ENCODE measurements at places on chromosomes 7 and 10.

- no peak for DNase-seq
Measured at GRCh38 chr10:30557884-30558283, 71.7 kb downstream of the LYZL2 start.

GRCh38 chr10:92014620-92015019, 91.0 kb downstream of the BTAF1 start:
- no peak for DNase-seq

DNA sequence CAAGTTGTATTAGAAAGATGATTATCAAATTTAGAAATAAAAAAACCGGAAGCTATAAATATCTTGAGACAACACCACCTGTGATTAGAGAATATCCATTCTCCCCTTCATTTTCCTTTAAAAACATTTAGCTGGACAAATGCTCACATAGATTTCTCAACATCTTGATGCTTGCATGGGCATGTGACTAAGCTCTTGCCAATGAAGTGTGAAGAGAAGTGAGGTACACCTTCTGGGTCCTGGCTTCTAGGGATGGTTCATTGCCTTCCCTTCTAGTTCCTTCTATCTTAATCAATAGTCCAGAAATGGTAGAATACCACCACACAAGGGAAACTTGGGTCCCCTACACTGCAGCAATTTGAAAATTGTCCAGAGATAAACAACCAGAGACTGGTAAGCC, 41.0 kb downstream of the WAPL start:
- no peak for DNase-seq

DNA sequence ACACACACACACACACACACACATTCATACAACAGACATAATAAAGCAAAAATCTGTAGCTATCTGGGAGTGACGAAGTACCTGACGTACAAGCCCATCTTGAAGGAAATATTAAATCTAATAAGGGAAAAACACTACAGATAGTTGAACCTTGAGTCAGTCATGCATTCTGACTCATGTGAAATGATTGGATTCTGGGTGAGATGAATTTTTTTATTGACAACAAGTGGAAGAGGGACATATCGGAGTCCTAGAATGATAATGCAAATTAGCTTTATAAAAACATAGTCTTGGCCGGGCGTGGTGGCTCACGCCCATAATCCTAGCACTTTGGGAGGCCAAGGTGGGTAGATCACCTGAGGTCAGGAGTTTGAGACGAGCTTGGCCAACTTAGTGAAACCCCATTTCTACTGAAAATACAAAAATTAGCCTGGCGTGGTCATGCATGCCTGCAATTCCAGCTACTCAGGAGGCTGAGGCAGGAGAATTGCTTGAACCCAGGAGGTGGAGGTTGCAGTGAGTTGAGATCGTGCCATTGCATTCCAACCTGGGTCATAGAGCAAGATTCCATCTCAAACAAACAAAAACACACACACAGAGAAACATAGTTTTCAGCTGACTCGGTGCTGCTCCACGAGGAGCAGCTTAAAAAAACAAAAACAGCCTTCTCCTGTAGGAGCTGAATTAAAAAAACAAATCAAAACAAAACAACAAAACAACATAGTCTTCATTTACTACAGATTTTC, 154.4 kb upstream of the MKLN1 start:
- no peak for DNase-seq

DNA sequence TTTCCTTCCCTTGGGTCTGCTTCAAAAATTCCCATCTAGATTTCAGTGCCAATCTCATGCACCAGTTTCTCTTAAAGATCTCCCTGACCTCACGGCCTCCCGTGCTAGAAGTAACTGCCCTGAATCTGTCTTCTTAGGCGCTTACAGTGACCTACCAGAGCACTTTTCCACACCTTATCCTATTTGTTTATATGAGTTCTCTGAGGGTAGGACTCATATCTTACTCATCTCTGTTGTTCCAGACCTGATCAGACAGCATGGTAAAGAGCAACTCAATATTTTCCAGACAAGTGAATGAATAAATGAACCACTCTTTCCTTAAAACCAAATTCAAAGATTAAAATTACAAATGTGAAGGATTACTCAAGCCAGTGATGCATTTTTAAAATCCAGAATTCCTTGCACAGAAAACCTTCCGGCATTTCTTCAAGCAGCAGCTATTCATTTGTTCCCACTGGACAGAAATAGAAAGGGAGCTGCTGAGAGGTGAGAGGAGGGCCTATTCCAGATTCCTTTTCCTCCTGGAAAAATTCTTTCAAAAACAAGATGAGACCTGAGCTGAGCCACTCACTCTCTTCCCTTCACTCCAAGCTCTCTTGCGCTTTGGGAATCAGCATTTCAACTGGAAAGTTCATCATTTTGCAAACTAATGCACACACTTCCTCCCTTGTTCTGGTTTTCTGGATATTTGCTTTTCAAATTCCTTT, 94.6 kb downstream of the ELMO1 start:
- DNase-seq = no peak
